HFFc6 (cell line): ENCODE measurements at places on chromosomes 13 and 19. TPM values are rescaled to one million over a fixed set of nuclear protein-coding genes. Genes with fewer than 3 reads are reported as not detected.

The KIR2DL3 gene
- total RNA-seq = not detected in 3 replicates

The SIGLEC12 gene
- total RNA-seq = not detected in 3 replicates

The MZF1 gene
- total RNA-seq = 8.6 to 11.8 TPM (median 11.3 TPM) in 3 replicates

The MCF2L gene
- total RNA-seq = not detected in 3 replicates

The TUBGCP3 gene
- total RNA-seq = 15.9 to 23.0 TPM (median 21.4 TPM) in 3 replicates

DNA sequence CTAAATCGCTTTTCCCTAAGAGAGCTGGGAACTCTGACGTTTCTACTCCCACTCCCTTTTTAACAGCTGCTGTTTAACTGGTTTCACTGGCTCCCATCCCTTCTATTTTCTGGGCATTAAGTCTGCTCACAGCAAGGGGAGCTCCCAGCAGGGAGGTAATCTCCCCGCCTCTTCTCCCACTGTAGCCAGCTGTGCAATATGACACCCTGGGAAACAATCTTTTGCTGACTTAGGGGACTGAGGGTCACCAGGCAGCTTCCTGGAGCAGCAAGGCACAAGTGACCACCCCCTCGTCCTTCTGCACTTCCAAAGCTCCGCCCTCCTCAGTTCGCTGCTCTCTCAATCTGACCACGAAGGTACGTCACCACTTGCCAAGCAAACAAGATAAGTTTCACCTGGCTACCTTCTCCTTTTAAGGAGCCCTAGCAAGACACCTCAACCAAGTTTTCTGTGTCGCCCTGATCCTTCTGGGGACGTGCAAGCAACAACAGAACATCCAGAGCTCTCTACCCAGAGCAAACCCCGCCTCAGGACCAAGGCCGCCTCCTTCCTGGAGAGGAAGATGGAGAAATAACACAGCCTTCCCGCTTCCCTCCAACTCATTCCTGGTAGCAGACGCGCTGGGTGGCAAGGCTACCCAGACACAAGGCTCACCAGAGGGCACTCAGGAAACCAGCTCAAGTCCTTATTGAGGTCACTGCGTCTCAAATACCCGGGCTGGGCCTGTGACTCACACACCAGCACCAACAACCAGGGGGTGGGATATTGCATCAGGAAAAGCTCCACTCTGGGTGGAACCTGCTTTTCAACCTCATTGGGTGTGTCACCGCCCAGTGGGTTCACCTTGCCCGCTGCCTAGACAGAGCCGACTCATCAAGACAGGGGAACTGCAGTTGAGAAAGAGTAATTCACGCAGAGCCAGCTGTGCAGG is 92.4 kb downstream of the STK24 start:
- DNase-seq = peak; percentile 93

- no peak for DNase-seq
Observed at GRCh38 chr13:76864259-76864658, 21.9 kb downstream of the KCTD12 start.

GRCh38 chr13:97600458-97601075 is 166.6 kb downstream of the RAP2A start:
- peak; percentile 18 for DNase-seq

DNA sequence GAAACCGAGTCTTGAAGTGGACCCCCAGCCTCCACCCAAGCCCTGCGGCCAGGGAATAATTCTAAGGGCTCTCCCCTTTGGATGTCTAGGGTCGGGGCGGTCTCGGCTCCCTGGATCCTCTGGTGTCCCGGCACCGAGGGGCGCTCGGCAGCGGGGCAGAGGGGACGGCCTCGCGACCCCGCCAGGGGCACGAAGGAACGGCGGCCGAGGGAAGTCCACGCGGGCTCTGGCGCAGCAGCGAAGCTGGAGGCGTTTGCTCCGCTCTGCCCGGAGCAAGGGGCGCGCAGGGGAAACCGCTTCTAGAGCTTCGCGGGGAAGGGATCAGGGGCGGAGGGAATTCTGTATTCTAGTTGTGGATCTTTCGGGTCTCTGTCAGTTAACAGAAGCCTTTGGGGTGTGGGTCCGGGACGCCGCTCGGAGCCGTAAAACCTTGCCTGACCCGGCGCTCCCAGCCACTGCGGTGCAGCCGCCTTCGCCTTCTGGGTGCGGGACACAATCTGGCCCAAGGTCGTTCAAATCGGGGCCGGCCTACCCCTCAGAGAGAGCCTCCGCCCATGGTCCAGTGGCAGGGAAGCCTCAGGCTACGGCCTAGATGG is 118.2 kb downstream of the KCNRG start:
- DNase-seq = no peak

DNA sequence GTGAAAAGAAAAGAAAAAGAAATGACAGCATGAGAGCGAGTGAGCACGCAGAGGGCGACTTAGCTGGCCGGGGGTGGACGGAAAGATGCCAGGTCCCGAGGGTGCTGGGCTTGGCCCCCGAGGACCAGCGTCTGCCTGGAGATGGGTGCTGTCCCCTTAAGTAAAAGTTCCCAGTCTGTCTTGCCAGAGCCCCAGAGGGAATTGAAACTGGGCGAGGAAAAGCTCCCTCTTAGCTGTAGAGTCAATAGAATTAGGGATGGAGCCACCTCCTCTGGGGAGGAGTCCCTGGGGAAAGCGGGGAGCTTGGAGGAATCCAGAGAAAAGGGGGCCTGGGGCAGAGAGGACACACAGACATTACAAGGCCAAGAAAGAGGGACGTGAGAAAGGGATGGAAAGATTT is 13.3 kb downstream of the BCAM start:
- no peak for DNase-seq

DNA sequence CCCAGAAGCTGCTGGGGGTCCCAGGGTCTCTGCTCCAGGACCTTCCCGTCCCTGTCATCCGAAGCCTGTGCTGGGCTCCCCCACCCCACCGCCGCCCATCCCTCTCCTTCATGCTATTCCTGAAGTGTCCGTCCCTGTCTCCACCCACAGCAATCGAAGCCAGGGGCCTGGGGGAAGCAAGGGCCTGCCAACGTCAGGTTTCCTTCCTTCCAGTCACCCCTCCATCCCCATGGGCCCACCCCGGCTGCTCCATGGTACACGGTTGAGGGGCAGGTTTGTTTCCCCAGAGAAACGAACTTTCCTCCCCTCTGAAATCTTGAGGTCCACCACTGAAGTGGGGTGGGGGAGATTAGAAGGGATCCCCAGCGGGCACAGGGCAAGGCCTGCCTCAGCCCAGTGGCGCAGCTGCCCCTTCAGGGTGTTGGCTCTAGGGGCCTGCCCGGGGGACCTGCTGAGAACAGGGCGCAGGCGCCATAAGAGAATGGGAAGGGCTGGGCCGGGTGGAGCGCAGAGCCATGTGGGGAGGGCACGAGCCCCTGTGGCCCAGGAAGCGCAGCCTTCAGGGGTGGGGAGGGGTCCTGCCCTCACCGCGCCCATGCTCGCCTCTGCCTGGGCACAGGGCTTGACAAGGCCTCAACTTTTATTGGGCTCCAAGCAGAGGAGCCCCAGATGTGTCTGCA is 16.1 kb downstream of the CEBPG start:
- DNase-seq = no peak

- peak; percentile 63 for DNase-seq
Observed at GRCh38 chr13:44437356-44438233, 64.0 kb downstream of the SERP2 start.
